Activated naive CD4-positive, alpha-beta T cell treated with anti-CD3 and anti-CD28 coated beads, Interleukin-2, amount 50 U/mL, for 72 hours (primary cell): ENCODE measurements at places on chromosomes 2 and 18. TPM values are rescaled to one million over a fixed set of nuclear protein-coding genes. Genes with fewer than 3 reads are reported as not detected.

GRCh38 chr2:10331702-10332401, 29.1 kb downstream of the HPCAL1 start:
- DNase-seq, result peak; percentile 51

DNA sequence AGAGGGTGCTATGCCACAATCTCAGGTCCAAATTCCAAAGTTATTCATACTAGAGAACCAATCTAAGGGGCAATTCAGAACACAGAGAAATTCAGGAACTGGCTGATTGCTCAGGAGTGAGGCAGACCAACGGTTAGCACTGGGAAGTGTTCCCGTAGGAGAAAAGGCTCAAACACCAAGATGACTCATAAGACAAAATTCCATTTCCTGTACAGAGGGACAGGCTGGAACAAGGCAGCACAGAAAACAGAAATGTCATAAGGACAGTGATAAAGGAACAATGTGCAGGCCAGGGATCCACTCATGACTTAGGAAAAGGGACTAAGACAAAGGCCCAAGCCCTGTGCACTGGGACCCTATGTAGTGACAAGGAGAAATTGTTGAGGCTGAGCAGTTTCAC, 54.2 kb downstream of the PDE1A start:
- DNase-seq, result no peak

DNA sequence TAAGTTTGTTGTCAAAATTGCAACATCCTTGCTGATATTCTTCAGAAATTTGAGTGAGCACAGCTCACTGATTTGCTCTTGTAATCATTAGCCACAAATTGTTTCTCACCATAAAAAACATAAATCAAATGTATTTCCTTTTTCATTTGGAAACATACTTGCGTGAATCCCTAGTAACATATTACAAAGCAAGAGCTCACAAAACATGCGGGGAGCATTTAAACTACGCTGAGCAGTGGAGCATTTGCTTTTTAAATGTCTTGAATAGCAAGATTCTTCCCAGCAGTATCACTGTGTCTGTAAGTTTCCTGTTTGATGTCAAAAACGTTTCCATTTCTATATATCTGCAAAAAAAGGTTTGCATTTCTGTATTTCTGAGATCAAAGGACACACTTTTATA, 788.3 kb upstream of the SALL3 start:
- no peak for DNase-seq

DNA sequence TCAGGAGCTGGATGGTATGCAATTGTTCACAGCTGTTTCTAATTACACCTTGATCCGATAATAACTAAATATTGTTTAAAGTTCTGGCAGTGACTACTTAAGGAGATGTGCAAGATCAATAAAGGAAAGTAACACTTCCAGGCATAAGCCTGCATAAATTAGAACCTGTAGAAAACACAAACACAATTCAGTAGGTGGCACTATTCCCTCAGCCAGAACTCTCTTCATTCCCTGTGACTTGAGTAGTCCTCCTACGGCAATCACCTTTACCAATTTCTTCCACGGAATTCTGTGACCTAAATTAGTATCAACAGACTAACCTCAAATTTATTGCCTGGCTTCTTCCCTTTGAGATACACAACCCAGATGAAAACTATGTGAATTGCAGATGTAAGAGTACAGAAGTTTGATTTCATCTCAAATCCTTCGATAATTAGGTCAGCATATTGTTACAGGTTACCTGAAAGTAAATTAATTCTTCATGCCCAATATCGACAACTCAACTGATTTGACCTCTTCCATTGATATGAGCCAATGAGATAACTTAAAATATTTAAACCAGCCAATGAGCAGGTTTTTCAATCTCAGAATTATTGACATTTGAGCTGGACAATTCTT, 137.8 kb downstream of the PID1 start:
- DNase-seq, result no peak

- no peak for DNase-seq
Measured at GRCh38 chr2:220424561-220424960, 797.1 kb downstream of the SLC4A3 start.

- no peak for DNase-seq
Measured at GRCh38 chr2:140895378-140895777, 1235.4 kb downstream of the LRP1B start.

DNA sequence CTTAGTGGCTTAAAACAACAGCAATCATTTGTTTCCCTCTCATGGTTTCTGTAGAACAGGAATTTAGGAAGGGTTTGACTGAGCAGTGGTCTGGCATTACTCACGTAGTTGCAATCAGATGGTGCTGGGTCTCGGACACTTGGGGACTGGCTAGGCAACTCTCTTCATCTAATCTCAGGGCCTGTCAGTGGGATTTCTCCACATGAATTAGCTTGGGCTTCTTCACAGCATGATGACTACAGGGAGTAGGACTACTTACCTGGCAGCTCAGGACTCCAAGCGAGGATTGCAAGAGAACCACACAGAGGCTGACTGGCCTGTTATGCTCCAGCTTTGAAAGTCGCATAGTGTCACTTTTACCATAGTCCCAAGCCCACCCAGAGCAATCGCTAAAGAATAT, 125.1 kb downstream of the TTC27 start:
- no peak for DNase-seq

DNA sequence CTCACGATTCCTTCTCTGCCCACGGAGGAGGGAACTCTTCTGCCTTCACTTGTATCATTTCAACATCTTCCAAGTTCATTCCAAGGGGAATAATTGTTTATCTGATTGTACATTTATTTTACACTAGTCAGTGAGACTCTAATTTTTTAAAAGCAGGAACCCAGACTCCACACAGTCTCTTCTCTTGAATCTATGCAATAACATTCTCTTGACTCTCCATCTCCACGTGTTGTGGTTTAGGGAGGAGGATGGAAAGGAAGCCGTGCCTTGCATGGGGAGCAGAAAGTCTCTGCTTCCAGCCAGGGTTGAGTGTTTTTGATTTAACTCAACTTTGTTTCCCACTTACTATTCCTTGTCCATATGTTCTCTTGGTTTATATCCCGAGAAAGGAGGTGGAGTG, 131.1 kb upstream of the RIOK3 start:
- DNase-seq, result no peak

DNA sequence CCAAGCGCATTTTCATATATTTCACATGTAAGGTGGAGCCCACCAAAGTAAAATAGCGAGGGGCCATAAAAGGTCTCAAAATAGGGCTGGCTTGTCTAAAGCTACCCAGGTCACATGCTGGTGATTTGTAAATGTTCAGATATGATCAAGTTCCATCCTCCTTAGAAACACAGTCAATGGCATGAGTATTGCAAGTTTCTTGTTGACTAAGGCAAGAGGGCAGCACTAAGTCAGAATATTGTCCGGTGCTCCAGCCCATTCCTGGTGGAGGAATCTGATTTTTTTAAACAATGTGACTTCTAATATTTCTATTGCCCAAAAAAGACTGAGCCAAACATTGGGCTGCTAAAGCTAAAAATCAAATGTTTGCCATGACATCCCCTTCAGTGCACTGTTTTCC, 85.1 kb downstream of the LAMA1 start:
- DNase-seq, result no peak

GRCh38 chr18:33195795-33196194, 244.7 kb downstream of the CCDC178 start:
- DNase-seq, result no peak

GRCh38 chr2:111904726-111905474, 6.5 kb downstream of the MERTK start:
- no peak for DNase-seq

DNA sequence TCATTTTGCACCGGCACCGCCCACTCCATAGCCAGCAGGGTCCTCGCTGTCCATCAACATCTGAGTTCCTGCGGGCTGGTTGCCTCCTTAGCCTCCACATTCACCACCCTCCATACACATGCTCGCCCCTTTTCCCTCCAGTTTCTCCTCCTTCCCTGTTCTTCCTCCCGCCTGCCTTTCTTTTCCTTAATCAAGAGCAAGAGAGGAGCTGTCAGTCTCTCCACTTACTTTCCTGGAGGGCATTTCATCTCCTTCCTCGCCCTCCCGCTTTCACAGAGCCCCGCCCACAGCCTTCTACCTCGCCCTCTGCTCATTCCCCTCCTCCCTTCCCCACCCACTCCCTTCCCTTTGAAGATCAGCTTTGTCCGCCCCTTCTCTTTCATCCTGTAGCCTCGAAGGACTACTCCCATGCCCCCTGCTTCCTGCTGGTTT, 13.8 kb upstream of the ZBTB7C start:
- no peak for DNase-seq

DNA sequence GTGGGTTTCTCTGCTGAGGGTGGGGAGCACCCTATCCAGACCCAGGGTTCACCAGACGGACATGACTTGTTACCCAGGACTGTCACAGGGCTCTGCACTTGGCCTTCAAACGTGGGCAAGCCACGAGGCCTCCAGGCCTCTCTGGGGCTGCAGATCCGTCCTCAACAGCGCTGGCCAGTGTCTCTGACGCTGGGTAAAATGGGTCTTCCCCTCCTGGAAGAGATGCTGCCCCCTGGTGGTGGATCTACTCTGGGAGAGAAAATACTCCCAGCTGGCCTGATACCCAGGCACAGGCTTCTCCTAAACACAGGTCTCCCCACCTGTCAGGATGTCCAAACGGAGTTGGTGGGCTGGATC, 3.7 kb downstream of the GPR17 start:
- DNase-seq, result peak; percentile 95

DNA sequence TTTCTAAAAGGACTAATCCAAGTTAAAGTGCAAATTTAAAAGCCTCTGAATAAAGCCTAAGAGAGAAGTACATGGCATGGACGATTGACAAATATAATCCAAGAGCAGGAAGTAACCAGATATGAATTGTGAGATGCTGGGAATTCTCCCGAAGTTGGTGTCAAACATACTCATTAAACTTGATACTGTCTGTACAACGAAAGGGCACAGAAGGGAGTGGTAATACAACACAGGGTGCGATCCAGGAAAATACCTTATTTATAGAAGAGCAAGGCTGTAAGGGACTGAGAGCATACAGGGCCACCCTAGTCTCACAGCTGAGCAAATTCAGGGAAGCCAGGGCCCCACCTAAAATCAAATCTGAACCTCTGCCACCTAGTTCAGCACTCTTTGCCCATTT, 41.6 kb downstream of the SEMA4F start:
- no peak for DNase-seq

DNA sequence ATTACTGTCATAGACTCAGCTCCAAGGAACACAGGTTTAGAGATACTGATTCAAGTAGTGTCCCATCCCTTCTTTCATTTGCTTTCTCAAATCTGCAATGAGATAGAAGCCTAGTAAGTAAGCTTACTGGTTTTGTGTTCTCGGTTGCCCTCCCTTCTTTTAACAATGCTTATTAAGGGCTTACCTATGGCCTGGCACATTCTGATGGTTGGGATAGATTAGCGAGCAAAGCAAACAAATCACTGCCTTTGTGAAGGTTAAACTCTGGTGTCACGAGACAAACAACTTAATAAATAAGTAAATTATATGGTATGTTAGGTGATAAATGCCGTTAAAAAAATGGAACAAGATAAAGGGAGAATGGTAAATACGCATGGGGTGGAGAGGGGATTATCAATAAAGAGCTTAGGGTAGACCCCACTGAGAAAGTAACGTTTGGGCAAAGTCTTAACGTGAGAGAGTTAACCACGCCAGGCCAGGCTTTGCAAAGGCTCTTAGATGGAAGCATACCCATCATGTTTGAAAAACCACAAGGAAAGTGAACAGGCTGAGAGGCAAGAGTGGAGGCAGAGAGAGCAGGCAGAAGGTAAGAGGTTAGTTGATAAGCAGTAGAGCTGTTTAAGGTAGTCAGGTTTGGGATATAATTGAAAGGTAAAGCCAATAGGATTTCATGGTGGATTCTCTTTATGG, 31.0 kb downstream of the EIF2AK3 start:
- no peak for DNase-seq

DNA sequence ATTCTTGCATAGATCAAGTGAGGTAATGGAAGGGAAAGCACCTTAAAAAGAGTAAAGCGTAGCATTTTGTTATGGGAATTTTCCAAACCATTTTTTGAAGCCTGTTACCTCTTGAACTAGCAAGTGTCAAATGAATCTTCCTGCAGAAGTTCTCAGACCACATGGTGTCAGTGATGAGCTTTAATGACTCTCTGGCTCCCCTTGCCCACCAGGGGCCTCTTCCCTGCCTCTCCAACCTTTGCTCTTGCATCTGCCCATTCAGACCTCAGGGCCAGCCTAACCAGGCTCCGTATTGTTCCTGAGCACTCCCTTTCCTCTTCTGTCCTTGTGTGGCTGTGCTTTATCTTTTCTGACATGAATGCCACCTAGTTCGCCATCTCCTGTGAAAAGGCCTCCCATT, 155.9 kb downstream of the DIS3L2 start:
- no peak for DNase-seq

The TRIM54 gene
- not detected for total RNA-seq

The WDR33 gene
- total RNA-seq, result 70.8 TPM

The TUBB8B gene
- total RNA-seq, result not detected

The CD8A gene
- 1.7 TPM for total RNA-seq

The TEKT4 gene
- total RNA-seq, result not detected
